Astrocyte of the spinal cord (primary cell): ENCODE measurements at places on chromosomes 3 and 15.

DNA sequence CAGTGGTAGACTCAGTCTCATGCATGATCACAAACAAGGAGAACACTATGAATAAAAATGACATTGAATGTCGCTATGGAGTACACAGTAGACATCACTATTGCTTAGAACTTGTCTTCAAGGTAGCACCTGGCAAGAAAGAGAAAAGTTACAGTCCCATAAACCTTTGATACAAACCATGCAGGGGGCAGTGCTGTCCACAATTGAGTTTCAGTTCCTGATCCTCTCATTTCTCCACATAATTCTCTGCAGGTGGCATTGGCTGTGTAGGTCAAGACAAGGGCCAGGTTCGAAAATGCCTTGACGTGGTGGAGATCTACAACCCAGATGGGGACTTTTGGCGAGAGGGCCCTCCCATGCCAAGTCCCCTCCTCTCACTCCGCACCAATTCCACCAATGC lies 47.9 kb downstream of the KBTBD12 start:
- DNase-seq, result no peak

GRCh38 chr15:51936105-51936478 lies 35.5 kb downstream of the LEO1 start:
- no peak for DNase-seq

DNA sequence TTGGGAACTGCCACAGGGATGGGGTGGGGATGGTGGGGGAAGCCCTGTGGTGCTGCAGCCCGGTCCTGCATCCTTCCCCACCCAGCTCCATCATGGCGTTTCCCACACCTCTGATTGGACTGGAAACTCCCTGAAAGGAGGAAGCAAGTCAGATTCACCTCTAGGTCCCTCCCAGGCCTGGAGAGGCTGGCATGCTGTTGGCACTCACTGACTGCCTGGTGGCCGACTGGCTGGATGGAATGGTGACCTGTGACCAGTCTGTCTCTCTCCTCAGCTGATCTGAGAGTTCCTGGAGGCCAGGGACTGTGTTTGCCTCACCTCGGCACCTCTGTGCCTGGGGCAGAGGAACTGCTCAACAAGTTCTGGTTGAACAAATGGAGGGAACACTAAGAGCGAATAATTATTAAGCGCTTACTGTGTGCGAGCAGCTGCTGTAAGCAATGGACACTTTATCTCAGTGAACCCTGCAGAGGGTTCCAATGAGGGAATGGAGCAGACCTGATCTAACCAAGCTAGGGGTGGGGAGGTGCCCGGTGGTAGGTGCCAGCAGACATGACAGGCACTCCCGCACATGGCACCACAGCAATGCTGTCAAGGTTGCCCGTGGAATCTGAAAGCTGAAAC lies 3.5 kb upstream of the HHATL start:
- DNase-seq, result no peak

DNA sequence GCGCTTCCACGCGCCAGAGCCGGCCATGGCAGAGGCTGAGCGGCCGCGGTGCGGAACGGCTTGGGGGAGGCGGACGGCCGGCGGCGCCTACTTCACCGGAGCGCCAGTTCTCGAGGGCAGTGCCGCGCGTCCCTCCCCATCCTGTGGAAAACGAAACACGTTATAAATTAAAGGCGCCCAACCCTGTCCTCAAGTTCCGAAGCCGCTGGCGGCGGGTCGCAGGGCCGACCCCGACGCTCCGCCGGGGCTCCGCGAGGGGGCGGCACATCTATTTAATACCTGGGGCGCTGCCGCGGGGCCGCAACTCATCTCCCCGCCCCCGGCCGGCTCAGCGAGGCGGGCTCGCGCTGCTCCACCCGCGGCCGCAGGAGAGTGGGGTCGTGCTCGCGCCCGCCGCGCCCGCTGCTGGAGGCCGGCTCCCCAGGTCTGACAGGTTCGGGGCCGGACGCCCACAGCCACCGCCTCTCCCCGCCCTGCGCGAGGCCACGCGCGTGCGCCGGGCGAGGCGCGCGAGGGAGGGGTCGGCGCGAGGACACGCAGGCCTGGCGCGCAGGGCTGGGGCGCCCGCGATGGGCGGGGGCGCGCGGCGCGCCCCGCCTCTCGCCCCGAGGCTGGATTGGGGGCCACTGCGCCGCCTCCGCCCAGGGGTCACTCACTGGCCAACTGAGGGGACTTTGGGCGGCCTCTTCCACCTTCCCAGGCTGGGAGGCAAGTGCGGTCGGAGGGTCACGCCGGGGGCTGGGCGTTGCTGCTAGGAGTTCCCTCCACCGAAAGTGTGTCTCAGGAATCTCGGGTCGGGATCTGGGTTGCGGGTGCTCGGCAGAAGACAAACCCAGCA lies at the start of gene SLC30A4:
Gene SLC30A4 (minus strand): TSS at position 428 of the 838 bp plus-strand sequence. CDS start 401 bp downstream, at position 27.
- DNase-seq, result peak; percentile 54

DNA sequence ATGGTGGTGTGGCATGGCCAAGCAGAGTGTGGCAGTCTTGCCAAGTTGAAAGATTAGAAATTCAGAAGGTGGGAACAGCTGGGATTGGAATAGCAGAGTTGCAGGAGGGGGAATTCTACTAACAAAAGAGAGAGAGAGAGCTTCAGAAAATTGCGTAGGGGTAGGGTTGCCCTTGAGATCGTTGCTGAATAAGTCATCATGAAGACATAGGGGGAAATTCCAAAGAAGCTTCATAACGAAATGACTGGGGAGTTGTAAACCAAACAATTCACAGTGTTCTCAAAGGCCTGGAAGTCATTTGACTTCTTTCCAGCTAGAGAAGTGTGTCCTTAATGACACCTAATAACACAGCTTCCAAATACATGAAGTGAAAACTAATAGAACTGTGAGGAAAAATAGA lies 26.3 kb upstream of the TIPARP start:
- peak; percentile 53 for DNase-seq

- no peak for DNase-seq
These were observed 114.1 kb upstream of the LMCD1 start for GRCh38 chr3:8387571-8387970.

DNA sequence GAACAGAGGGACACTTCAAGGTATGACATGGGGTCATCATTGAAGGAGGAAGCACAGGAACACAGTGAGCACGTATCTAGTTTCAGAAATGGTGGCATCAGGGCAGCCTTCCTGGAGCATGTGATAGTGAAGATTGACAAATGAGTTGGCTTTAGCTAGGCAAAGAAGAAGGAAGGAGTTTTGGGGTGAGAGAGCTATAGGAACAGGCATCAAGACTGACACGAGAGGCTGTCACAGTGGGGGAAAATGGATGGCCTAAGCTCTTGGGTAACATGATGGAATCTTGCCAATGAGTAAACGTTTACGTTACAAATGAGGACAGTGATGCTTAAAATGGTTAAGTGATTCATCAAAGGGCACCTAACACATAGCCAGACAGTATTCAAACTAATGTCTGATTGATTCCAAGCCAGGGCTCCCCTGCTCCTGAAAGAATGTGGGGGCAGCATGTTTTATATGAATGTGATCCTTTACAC lies 23.1 kb upstream of the GPR171 start:
- DNase-seq, result peak; percentile 72

DNA sequence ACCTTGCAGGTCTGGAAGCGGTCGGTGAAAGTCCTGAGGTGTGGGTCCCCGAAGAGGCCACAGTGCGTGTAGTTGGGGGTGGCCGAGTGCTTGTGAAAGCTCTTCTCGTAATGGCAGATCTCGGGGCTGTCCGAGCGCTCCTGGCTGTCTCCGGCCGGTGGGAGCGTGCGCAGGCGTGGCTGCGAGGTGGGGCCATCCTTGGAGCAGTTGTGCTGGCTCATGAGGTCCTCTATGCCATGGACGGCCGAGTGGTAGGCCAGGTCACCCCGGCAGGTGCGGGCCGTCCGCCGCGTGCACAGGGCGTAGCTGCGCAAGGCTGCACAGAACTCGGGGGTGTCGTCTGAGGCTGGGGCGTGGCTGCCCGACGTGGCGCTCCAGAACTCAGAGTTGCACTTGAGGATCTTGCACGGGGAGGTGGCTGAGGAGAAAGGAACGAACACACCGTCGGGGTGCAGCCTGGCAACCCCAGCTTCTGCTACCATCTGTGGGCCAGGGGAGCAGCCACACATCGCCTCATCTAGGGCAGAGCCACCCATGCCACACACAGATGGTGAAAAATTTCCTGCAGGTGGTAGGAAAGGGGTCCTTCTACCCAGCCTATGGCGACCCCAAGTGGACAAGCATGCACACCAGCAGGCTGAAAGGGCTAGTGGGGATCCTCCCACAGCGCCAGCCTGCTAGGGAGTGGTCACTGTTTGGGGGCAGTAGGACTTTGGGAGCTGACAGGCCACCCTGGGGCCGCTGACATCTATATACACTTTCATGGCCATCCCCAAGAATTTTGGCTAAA lies 36.7 kb downstream of the RGMA start:
- no peak for DNase-seq

DNA sequence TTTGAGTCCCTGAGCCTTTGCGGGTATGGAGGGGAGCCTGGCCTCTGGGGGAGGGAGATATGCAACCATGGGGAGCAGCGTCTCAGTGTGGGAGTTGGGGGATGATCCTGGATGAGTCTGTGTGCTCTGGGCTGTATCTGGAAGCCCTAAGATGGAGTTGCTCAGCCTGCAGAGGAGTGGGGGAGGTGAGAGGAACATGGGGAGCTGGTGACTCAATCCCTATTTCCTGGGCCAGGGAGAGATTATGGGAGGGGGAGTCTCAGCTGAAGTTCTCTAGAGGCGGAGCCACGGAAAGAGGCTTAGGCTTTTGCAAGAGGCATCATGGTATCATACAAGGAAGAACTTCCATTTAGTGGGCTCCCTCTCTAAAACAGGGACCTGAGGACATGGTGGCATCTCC lies 59.5 kb upstream of the TMEM115 start:
- no peak for DNase-seq

DNA sequence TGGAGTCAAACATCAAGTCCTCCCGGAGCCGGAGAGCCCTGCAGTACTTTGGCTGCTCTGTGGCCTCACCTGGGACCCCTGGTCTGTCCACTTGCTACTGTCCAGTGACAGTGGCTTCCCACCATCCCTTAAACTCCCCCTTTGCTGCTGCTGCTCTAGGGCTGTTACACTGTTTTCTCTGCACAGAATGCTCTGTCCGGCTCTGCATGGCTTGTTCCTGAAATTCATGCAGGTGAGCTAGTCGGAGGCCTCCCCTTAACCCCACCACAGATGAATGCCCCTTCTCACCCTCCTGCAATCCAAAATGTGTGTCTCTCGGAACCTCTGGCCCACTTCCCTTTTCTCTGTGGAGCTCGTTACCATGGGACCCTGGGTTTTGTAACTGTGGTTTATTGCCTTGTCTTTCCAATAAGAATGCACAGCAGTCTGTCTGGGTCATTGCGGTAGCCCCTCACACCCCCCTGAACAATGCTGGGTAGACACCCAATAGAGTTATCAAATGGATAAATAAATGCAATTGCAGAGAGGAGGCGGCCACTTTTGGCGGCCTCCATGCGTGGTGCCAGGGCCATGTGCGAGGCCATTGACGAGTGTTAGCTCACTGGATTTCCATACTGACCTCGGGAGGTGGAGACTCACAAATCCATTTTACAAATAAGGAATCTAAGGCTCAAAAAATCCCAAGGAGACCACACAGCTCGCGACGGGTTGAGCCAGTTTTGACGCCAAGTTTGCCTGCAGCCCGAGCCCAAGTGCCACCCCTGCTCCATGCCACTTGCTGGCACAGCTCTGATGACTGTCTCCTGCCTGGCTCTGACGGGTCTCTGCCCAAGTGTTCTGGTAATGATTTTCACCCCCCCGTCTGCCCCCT lies 48.5 kb downstream of the RGMA start:
- no peak for DNase-seq

DNA sequence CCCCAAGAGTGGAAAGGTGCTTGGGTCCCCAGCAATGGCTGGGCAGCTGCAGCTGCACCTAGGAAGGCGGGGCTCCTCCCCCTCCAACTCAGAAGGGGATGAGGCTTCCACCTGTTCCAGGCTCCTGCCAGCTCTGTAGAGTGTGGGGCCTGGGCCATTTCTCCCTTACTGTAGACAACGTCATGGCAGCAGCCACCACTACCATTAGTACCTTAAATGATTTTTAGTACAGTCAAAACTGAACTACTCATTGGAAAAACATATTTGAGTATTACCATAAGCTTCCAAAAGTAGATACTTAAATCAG lies 1274.2 kb upstream of the GBE1 start:
- no peak for DNase-seq

DNA sequence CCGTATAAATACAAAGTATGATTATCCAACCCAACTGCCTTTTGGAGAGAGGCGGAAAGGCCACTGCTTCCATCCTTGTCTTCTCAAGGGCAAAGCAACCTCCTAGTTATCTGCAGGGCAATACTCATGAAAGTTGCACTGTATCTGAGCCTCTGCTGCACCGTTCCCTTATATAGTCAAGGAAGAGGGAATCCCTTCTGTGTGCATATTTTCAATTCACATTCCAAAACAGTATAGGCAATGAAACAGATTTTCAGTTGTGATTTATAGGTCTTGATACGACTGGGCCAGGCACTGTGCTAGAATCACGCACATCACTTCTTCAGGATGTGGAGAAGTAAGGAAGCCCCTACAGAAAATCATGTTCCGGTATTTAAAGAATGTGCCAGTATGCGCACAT lies 455.7 kb downstream of the FOXP1 start:
- peak; percentile 28 for DNase-seq

DNA sequence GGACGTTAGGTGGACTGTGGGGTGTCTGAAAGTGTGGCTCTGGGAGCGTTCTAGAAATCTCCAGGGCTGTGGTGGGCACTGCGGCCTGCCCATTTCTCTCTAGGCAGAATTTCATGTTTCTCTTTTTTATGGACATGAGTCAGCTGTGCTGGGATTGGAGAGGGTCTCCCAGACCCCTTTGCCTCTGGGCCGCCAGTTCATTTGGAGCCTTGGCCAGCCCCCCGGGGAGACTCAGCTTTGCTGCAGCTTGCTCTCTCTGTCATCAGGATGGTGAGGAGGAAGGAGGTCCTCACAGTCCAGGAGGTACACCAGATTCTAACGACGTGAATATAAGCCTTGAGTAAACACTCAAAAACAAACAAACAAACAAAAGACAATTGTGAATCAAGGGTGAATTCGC lies 149.6 kb upstream of the RGMA start:
- DNase-seq, result no peak

DNA sequence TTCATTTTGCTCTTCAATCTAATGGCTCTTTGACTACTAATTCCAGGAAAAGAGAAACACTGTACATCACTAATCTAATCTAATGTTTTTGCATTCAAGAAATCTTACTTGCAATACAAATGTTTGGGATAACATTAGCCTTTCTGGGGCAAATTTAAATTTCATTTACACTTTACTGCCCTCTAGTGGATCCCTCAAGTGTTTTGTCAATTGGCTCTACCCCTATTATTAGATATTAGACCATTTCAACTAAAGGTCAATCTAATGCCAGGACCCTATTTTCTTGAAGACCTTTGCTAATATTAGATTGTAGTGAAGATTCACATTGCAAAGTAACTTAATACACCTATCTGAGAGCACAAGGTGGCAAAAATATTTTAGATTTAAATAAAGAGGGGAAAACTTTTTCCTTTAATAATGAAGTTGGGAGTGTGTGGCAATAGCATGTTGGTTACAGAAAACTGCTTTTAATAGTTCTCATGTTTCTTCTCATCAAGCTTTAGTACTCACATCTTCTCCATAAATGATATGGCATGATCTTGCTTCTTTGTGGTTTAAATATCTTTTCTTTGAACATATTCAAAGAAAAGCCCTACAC lies 5.0 kb downstream of the C2CD4A start:
- DNase-seq, result peak; percentile 63

GRCh38 chr15:94477913-94478553 lies 246.7 kb downstream of the MCTP2 start:
- no peak for DNase-seq
